Body of pancreas (tissue), 4 donors: ENCODE measurements at places on chromosomes 5 and 9. TPM values are rescaled to one million over a fixed set of nuclear protein-coding genes. Genes with fewer than 3 reads are reported as not detected.

The AJM1 gene
- total RNA-seq: 5.2 TPM

The ZDHHC11 gene
- total RNA-seq: 10.9 TPM

The PCDHB16 gene
- 4.6 TPM for total RNA-seq

DNA sequence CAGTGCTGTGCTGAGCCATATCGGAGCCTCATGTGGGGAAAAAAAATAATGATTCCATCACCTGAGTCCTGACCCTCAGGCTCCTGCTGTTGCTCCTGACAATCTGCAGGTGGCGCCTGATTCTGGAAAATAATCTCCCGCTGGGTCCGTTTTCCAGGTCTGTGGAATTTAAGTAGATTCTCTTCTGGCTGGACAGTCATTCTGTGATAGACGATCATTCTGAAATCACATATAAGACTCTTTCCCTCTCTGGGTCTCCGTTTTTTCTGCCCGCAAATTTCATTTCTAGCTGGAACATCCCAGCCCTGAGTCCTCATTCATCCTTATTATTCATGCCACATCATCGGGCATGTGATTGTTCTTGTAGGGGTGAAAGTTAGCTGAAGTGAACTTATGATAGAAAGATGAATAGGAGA lies 22.1 kb upstream of the STXBP1 start:
- no peaks in the 10 kb centered on the region for H3K36me3 ChIP-seq
- no peak overlapping the region for H3K27ac ChIP-seq
- peak; percentile 78 for DNase-seq
- no peaks in the 10 kb centered on the region for H3K27me3 ChIP-seq

DNA sequence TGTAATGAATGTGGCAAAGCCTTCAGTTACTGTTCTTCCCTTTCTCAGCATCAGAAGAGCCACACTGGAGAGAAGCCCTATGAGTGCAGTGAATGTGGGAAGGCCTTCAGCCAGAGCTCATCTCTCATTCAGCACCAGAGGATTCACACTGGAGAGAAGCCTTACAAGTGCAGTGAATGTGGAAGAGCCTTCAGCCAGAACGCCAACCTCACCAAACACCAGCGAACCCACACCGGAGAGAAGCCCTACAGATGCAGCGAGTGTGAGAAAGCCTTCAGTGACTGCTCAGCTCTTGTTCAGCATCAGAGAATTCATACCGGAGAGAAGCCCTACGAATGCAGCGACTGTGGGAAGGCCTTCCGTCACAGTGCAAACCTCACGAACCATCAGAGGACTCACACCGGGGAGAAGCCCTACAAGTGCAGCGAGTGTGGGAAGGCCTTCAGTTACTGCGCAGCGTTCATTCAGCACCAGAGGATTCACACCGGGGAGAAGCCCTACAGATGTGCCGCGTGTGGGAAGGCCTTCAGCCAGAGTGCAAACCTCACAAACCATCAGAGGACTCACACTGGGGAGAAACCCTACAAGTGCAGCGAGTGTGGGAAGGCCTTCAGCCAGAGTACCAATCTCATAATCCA lies 6.8 kb downstream of the RPL12 start:
- H3K4me1 ChIP-seq: peaks cover 21% of the 10 kb centered on the region
- H3K27me3 ChIP-seq: no peaks in the 10 kb centered on the region
- H3K4me3 ChIP-seq: no peak overlapping the region

The FUT7 gene
- total RNA-seq: not detected

DNA sequence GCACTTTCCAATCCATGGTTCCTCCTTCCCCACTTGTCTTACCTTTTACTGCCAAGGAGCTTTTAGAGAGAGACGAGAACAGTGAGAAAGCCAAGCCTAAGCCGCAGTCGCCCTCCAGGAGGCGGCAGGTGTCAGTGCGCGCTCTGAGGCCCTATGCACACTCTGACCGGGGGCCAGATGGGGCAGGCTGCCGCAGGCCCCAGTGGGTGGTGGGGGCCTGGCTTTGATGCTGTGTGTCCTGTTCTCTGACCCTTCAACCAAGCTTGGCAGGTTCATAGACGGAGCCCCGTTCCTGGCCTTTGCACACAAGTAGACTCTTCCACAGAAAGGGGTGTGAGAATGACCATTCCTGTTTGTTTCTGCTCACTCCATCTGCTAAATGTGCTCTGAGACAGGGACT lies 77.3 kb downstream of the WNK2 start:
- peaks cover 25% of the 10 kb centered on the region for H3K4me1 ChIP-seq
- no peaks in the 10 kb centered on the region for H3K27me3 ChIP-seq
- H3K36me3 ChIP-seq: no peaks in the 10 kb centered on the region
- no peak overlapping the region for H3K27ac ChIP-seq
- peak; percentile 17 for DNase-seq

DNA sequence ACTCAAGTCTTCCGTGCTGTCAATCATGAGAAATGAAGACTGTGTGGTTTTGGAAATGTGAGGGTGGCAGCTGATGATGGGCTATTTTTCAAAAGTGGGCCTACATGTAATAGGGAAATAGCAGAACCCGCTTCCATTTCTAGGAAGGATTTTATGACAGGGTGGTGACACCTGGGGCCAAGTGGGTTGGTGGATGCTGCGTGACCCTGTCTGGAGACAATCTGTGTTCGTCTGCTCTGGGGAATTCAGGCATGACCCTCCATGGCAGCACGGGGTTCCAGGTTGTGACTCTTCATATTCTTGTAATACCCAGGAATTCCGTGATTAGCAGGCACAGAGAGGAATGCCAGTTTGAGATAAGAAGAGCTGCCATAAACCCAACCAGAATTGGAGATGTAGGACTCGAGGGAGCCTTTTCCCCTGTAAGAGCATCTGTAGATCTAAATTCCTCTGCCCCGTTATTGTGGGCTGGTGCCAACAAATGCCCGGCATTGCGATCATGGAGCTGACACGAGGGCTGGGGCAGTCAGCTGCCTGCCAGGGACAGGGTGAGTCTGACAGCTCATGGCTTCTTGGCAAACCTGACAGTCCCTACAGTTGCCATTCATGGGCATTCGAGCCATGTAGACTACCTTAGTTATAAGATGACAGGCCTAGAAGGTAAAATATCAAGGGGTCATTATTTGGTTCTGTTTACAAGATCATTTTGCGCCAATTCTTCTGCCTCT lies 279.7 kb downstream of the GADD45G start:
- H3K27ac ChIP-seq: no peak overlapping the region
- H3K36me3 ChIP-seq: no peaks in the 10 kb centered on the region
- H3K27me3 ChIP-seq: no peaks in the 10 kb centered on the region
- peaks cover 8% of the 10 kb centered on the region for H3K4me1 ChIP-seq
- DNase-seq: no peak

- peaks cover 8% of the 10 kb centered on the region for H3K36me3 ChIP-seq
- H3K27me3 ChIP-seq: no peaks in the 10 kb centered on the region
- H3K4me3 ChIP-seq: no peak overlapping the region
- H3K27ac ChIP-seq: no peak overlapping the region
Measured at GRCh38 chr5:67104859-67105258, 91.7 kb downstream of the CD180 start.

- H3K4me3 ChIP-seq: no peak overlapping the region
- H3K27ac ChIP-seq: no peak overlapping the region
- no peaks in the 10 kb centered on the region for H3K4me1 ChIP-seq
- H3K27me3 ChIP-seq: no peaks in the 10 kb centered on the region
- DNase-seq: no peak
Measured at GRCh38 chr5:32135086-32135485, 39.0 kb downstream of the GOLPH3 start.

DNA sequence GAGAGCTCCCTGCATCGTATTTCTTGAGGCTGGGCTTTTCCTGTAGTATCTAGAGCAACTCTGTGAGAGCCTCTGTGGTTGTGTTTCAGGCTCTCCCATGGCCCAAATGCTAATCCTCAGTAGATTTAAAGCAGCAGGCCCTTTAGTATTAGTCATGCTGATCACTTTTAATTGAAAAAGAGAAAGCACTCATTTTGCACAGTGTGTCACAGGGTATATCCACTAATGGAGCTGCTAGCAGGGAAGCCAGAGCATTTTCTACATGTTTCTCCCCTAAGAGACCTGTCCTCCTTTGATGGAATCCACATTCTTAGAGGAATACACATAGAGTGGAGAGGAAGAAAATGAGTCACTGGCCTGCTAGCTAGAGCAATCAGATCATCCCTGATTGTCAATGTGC lies 348.5 kb downstream of the TMEM232 start:
- H3K27me3 ChIP-seq: no peaks in the 10 kb centered on the region
- DNase-seq: no peak
- no peak overlapping the region for H3K4me3 ChIP-seq
- no peaks in the 10 kb centered on the region for H3K4me1 ChIP-seq
- no peak overlapping the region for H3K27ac ChIP-seq
